ENCODE measurements at places on chromosomes 1 and 21.

DNA sequence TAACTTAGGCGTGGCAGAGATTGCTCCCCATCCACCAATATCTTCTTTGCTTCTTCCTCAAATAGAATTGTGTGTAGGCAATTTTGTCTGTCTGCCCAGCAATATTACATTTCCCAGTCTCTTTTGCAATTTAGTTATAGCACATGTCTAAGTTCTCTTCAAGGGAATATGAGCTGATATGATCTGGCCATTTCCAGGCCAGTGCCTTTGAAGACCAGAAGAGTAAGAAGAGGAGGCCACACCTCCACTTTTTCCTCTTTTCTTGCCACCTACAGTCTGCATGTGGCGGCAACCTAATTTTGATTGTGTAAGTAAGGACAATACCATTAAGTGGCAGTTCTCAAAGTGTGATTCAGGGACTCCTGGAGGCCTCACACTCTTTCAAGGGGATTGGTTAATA lies 6.3 kb upstream of the RSBN1 start:
- no peak for DNase-seq

GRCh38 chr1:155938220-155938627 lies 3.2 kb upstream of the RXFP4 start:
- DNase-seq: peak; percentile 50

GRCh38 chr1:176816232-176816631 lies 348.3 kb downstream of the ASTN1 start:
- DNase-seq: no peak

GRCh38 chr1:90192408-90192807 lies 197.5 kb downstream of the ZNF326 start:
- no peak for DNase-seq

GRCh38 chr1:223720971-223721591 lies 8.7 kb downstream of the CAPN2 start:
- no peak for DNase-seq

DNA sequence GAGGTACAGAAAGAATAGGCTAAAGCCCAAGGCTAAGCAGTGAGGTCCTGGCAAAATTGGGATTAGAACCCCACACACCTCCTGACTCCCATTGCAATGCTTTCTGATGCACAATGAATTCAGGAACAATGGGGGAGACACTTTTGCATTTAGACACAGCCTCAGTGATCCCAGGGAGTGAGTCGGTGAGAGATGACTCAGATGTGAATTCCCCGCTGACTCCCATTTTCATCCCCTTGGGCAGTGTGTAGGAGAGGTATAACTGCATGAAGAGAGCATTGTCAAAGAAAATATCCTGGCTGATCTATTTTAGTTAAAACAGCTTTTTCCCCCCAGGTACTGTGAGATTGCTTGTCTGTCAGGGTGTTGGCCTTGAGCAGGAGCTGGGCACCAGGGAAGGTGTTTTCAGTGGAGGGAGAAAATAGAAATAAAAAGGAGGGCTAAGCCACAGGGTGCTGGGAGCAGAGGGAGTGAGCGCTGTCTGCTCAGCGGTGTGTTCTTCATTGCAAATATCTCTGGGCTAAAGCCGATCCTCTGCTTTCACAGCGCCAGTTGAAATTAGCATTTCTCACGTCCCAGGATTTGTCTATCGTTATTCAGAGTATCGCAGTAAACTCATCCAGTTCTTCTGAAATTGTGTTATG lies 247.7 kb upstream of the PTBP2 start:
- DNase-seq: no peak

DNA sequence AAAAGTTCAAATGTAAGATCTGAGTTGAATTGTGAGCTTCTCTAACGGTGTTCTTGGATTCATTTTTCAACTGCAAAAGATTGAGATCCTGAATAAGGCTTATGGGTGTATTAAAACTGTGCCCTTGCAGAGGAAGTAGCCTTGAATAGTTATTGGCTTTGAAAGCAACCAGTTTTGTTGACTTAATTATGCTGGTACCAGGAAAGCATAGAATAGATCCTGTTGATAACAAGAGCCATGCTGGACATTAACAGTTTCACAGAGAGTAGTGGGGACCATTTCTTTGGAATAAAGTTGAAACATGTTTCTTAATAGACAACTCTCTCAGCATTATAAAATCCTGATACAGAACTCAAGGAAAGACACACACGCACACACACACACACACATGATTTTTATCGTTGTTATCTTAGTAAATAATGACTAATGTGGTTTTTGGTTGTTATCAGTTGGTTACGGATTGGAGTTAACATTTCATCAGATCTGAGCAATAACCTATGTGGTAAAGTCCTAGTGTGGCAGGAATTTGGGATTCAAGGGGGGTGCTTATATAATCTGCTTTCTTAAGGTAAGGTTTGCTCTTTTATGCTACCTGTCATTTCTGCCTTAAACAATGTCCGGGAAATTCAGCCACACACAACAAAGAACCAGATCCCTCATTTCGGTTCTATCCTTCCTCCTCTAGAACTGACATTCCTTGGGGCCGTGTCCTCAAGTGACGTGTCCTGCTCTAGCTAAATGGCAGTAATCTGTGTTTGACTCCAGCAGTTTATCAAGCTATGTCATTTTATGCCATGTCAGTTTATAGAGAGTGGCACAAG lies 330.9 kb downstream of the CHRM3 start:
- peak; percentile 2 for DNase-seq

DNA sequence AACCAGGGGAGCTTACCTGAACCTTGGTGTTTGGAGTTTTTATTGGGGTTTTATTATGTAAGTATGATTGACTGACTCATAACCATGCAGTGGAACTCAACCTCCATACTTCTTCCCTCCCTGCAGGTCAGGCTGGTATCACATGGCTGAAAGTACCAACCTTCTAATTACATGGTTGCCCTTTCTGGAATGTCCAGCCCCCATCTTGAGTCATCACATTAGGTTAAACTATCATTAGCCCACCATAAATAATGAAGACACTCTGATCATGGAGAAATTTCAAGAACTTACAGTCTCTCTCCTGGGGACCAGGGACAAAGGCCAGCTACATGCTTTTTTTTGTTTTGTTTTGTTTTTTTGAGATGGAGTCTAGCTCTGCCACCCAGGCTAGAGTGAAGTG lies 19.2 kb upstream of the DPH5 start:
- DNase-seq: no peak

DNA sequence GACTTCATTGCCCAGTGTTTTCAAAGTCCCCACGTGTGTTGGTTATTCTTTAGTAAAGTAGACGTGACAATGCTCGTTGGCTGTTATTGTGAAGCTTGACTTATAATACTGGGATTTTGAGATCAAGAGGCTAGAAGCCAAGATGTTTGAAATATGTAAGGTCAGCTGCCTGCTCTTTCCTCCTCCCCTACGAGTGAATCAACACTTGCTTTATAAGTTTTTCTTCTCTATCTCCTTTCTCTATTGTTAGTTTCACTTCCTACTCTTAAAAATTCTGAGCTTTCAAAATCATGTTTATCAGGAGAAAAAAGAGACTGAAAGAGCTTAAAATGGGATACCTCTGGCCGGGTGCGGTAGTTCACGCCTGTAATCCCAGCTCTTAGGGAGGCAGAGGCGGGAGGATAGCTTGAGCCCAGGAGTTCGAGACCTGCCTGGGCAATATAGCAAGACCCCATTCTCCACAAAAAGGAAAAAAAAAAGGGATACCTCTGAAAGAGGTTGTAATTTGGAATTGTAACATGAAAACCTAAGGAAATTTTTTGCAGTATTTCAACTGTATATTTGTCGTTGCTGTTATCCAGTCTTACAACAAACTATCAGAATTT lies 72.0 kb downstream of the EPB41 start:
- DNase-seq: no peak

- no peak for DNase-seq
Measured at GRCh38 chr1:176656257-176656995, 193.5 kb downstream of the PAPPA2 start.

GRCh38 chr1:24679725-24680124 lies 36.6 kb downstream of the SRRM1 start:
- DNase-seq: no peak

DNA sequence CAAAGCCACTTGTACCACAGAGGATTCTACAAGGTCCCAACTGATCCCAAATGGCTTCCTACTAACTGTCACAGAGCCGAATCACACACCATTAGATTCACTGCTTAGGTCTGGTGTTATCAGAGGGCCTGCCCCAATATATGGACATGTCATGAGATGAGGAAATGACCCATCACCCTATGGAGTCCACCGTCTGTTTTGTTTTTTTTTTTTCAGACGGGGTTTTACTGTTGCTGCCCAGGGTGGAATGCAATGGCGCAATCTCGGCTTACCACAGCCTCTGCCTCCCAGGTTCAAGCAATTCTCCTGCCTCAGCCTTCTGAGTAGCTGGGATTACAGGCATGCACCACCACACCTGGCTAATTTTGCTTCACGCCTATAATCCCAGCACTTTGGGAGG lies 83.8 kb upstream of the ETS2 start:
- DNase-seq: no peak

DNA sequence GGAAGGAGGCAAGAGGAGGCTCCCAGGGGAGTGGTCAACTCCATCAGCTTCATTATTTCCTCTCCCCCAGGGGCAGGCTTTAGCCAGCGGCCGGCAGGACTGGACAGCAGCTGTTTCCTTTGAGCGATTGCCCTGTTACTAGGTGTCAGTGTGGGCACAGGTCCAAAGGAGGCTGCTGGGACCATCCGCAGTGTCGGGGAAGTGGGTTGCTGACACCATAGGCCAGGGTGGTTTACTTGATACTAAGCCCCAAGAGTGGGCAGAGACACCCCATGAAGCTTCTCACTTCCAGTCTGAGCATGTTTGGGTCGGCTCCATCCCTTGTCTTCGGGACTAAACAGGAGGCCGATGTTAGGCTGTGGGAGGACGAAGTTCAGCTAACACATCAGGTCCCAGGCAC lies 63.6 kb downstream of the KAZN start:
- DNase-seq: no peak

GRCh38 chr1:63640633-63641567 lies 47.7 kb downstream of the PGM1 start:
- no peak for DNase-seq

Data from LoVo (cell line).